Neural progenitor cell (in vitro differentiated cells): ENCODE measurements at places on chromosomes 3 and 15. TPM values are rescaled to one million over a fixed set of nuclear protein-coding genes. Genes with fewer than 3 reads are reported as not detected.

The GOLGA6L7 gene
- not detected in 2 replicates for total RNA-seq

The THSD4 gene
- total RNA-seq, result 2.0 and 2.4 TPM in 2 replicates

The TRH gene
- total RNA-seq, result 0.19 TPM in 1 of 2 replicates, not detected in the other

The MYEF2 gene
- 110 and 140 TPM in 2 replicates for total RNA-seq

The GASK1A gene
- 3.9 and 10.3 TPM in 2 replicates for total RNA-seq

The CLK3 gene
- 66.1 and 106 TPM in 2 replicates for total RNA-seq

The CELSR3 gene
- total RNA-seq, result 9.9 and 22.3 TPM in 2 replicates

The TUSC7 gene
- not detected in 2 replicates for total RNA-seq

The GHSR gene
- not detected in 2 replicates for total RNA-seq

The WDR76 gene
- 31.5 and 32.6 TPM in 2 replicates for total RNA-seq

The CEMIP gene
- total RNA-seq, result 0.03 TPM in 1 of 2 replicates, not detected in the other

The CAPN3 gene
- total RNA-seq, result 0.37 TPM in 1 of 2 replicates, not detected in the other

GRCh38 chr3:108441518-108441917 lies 68.9 kb downstream of the MYH15 start:
- no peak for DNase-seq

DNA sequence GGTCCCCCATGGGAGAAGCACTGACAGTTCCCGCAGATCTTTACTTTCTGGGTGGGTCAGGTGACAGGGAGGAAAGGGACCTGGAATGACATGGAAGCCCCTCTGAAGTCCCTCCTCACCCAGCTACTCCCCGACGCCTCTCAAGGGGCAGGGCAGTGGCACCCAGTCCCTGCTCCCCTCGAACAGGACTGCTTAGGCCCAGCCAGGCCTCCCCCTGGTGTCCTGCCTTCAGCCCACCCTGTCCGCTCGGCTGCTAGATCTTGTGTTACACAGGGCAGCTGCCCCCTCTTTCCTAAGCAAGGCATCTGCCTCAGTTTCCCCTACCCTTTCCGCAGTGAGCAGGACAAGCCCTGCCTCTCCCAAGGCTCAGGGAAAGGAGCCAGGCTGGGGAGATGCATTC lies 226.5 kb downstream of the XXYLT1 start:
- DNase-seq, result no peak

- DNase-seq, result no peak
Measured at GRCh38 chr15:25408929-25409328, 29.9 kb downstream of the UBE3A start.

- no peak for DNase-seq
Measured at GRCh38 chr3:81668283-81668682, 93.2 kb downstream of the GBE1 start.

GRCh38 chr3:151789853-151790463 lies 24.0 kb upstream of the AADAC start:
- no peak for DNase-seq

DNA sequence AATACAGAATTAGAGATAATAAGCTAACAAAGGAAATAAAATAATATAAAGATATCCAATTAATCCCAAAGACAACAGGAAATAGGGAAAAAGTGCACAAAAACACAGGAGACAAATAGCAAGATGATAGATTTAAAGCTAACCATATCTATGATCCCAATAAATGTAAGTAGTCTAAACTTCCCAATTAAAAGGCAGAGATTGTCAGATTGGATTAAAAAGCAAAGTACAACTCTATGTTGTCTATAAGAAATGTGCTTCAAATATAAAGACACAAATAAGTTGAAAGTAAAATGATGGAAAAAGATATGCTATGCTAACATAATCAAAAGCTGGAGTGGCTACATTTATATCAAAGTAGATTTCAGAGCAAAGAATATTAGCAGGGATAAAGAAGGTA lies 133.1 kb upstream of the ATP2B2 start:
- DNase-seq, result no peak

DNA sequence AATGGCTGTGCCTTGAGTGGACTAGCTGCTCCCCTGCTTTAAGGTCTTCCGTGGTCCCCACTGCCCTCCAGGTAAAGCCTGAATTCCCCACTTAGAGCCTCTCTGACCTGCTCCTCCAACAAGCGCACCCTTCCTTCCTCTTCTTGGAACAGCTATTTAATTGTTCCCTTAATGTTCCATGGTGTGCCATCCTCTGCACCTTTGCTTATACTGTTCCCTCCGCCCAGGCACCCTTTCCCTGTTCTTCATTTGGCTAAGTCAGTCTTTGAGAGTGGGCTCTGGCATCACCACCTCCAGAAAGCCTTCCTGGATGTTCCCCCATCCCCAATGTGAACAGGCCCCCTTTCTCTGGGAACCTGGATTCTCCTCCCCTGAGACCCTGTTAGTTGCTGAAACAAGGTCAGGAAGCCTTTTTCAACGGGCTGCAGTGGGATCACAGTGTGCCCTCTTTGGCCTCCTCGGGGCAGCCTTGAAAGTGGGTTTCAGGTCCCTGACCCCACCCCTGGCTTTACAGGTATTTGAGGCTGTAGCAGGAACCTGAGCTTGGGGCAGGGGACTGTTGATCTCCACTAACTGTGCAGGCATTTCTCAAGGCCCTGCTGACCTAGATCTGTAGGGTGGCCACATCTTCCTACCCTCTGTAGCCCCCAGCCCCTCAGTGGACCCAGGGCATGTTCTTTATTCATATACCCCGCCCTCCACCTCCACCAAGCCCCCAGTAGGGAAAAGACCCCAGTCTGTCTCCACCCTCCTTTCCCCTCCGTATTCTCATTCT lies 5.0 kb downstream of the ISLR start:
- DNase-seq, result no peak

DNA sequence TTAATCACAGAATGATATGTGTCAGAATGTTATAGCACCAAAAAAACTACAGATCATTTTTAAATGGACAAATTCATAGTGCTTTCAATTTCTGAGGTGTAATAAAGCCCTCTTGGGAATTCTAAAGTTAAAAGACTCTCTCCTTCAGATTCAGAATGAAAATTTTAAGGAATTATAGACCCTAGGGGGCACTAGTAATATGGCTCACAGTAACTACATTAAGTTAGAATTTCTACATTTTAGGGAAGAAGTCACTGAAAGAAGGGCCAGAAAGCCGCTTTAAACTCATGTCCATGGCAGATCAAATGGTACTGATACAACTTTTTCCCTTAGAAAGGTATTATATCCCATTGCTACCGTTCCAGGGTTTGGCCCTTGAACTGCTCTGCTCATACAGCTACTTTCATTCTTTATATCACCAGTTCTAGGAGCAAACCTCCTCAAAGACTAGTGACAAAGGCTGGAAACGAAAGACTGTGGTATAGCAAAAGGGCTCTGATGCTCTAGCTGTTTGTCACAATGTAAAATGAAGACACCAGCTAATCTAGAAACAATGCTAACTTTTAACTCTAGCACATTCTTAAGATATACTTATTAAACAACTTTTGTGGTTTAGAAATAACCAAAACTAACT lies 18.1 kb downstream of the DAZL start:
- DNase-seq, result peak; percentile 6

GRCh38 chr3:41932464-41932863 lies 29.4 kb downstream of the ULK4 start:
- no peak for DNase-seq

GRCh38 chr3:27606537-27606936 lies 115.6 kb downstream of the EOMES start:
- no peak for DNase-seq

DNA sequence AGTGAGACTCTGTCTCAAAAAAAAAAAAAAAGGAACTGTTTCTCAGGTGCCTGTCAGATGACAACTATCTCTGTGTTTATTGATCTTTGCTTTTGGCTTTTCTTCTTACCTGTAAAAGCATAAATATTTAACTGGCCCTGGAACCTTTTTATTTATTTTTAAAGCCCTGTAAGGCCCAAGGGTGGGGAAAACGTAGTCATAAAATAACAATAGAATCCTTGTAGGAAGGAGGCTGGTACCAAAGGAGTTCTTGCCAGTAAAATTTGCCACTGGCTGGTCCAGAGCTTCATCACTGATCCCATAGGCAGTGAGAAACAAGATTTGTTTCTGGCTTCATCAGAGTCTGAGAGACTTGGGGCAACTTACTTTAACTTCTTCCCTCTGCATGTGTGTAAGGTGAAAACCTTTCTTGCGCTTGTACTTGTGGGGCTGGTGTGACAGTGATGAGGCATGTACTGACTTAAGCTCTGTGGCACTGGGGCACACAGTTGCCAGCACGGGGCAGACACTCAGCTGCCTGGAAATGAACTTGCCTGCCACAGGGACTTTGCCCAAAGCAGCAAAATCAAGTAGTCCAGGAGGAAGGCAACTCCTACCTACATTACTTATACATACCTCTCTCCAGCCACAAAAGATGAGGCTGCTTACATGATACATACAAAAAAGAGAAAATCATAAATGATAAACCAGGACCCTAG lies 19.6 kb downstream of the B4GALT4 start:
- no peak for DNase-seq

GRCh38 chr3:128504963-128505730 lies 12.1 kb upstream of the GATA2 start:
- no peak for DNase-seq

DNA sequence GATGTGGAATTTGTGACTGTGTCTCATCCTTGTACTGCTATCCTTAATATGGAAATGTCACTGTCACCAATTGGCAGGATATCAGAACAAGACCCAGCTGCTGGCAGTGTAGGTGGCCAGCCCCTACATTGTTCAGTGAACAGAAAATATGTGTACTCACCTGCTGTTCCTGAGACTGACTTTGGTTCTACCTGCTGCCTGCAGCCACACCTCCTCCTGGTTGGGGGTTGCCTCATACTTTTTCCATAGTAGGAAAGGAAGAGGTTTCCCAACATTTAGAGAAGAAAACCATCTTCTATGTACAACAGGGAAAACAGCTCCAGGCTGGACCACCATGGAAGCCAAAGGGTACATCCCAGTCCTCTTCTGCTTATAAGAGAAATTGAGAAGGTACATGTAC lies 35.9 kb downstream of the SLC12A1 start:
- DNase-seq, result no peak

GRCh38 chr15:28191832-28192231 lies 92.7 kb upstream of the OCA2 start:
- peak; percentile 38 for DNase-seq

GRCh38 chr3:152087153-152087552 lies 181.6 kb upstream of the MBNL1 start:
- DNase-seq, result peak; percentile 22

DNA sequence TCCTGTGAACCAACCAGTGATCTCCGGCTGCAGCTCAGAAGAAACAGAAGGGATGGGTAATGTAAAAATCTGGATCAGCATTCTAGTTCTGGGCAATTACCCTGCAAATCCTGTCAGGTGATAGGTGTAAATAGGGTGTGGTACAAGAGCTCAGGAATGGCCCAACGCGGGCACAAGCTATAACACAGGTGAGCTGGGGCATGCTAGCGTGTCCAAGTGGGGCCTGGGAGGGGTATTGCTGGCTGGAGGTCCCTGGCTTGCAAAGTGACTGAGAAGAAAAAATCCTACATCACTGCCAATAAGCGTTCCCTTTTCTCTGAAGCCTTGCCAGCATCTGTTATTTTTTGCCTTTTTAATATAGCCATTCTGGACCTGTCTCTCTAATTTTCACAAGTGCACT lies 9.7 kb upstream of the CHST2 start:
- DNase-seq, result no peak

- no peak for DNase-seq
Measured at GRCh38 chr3:106617276-106617675, 748.5 kb upstream of the CBLB start.

DNA sequence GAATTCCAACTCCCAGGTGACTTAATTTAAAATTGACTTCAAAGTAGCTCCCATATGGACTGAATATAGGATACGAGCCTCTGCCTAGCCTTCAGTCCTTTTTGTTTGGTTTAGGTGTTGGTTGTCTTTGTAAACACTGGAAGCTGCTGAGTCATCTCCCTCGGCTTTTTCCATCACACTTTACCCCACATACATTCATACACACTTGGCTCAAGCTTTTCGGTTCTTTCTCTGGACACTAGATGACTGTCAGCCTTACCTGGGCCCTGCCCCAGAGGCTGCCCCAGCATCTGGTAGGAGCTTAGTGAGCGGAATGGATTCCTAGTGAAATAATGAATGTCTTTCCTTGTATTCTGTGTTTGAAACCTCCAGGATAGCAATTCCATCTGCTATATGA lies 201.5 kb upstream of the IL12A start:
- DNase-seq, result no peak

GRCh38 chr3:159922193-159922840 lies 66.3 kb upstream of the IL12A start:
- no peak for DNase-seq

GRCh38 chr15:53984221-53984620 lies 6.0 kb downstream of the UNC13C start:
- DNase-seq, result no peak

- DNase-seq, result no peak
Measured at GRCh38 chr3:101123081-101123480, 129.9 kb upstream of the ABI3BP start.

GRCh38 chr15:59178151-59178695 lies 28.4 kb upstream of the LDHAL6B start:
- DNase-seq, result no peak

- no peak for DNase-seq
Measured at GRCh38 chr3:181008796-181009195, 19.3 kb upstream of the DNAJC19 start.

DNA sequence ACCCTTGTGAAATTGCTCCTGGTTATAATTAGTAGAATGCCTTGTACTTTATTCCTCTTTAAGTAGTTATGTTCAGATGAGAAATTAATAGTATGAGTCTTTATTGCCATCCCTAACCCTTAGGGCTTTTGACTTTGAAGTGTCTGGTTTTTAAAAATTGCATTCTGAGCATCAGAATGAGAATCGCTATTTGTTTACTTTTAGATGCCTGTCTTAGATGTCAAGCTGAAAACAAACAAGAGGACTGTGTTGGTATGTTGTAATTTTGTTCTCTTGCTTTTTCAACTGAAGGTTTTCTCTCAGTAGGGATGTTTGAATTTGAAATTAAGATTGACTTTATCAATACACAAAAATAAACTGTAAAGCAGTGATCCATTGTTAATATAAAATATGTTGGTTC lies 5.2 kb downstream of the RNF7 start:
- no peak for DNase-seq

GRCh38 chr3:149826636-149827035 lies 13.6 kb downstream of the RNF13 start:
- DNase-seq, result no peak

DNA sequence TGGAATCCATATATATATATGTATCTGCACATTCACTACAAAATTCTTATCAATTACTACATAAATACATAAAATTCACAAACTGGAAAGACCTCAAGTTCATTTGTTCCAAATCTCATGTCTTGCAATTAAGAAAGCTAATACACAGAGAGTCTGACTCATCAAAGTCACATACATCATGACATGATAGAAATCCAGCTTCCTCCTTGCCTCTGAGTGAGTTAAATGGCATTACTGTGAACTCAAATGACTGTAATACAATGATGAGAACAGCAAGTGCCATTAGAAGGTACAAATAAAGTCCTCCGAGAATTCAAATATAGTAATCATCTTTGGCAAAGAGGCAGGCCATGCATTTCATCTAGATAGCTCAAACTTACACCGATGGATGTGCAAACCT lies 55.1 kb upstream of the AGTR1 start:
- no peak for DNase-seq
